ENCODE measurements at places on chromosomes 12 and 14. TPM values are rescaled to one million over a fixed set of nuclear protein-coding genes. Genes with fewer than 3 reads are reported as not detected.
A peak's percentile ranks its signal among the peaks of the same experiment; 100 is the strongest.

DNA sequence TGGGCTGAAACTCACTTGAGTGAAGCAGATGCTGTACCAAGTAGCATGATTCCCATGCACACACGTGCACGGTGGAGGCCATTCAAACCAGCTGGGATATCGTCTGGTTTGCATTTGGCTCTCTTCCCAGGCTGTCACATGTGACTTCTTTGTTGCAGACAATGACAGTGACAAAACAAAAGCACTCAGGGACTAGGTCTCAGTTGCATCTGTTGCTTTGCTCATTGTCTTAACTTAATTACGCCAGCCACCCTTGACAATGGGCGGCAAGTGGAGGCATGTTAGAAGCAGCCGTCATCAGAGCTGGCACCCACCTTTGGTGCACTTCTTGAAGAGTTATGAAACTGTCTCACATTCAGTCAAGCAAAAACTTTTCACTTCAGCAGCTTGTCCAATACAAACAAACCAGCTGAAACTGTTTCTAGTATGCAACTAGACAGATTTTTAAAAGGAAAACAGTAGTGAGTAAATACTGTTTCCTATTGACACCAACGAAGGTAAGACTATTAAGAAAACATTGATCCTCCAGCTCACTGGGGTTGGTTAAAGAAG lies 74.3 kb downstream of the IGF1 start:
- H3K4me1 ChIP-seq, result peaks cover 5% of the 10 kb centered on the region
- no peak overlapping the region for H3K27ac ChIP-seq
- no peak overlapping the region for H3K4me3 ChIP-seq
- H3K36me3 ChIP-seq, result no peaks in the 10 kb centered on the region
- no peaks in the 10 kb centered on the region for H3K27me3 ChIP-seq

- H3K36me3 ChIP-seq, result no peaks in the 10 kb centered on the region
- no peak for DNase-seq
- H3K4me3 ChIP-seq, result no peak overlapping the region
- no peak overlapping the region for H3K27ac ChIP-seq
Measured at GRCh38 chr14:61152851-61153364, 128.2 kb downstream of the TMEM30B start.

DNA sequence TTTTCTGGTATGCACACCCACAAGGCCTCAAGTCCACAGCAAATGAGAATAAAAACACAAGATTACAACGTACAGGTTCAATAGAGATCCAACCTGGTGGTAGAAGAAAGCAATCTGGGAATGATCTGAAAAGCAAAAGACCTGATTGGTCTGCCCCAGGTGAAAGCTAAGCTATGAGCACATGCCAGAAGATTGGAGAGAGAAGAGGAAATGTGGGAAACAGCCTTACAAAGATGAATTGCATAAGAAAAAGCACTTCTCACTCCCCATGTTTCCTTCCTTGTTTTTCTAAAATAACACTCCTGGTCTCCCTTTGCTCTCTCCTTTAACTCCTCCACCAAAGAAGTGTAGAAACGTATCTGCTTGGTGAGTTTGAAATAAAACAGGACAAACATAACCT lies 77.3 kb upstream of the ANO6 start:
- H3K4me3 ChIP-seq, result no peak overlapping the region
- DNase-seq, result no peak
- H3K27me3 ChIP-seq, result no peaks in the 10 kb centered on the region
- H3K4me1 ChIP-seq, result no peaks in the 10 kb centered on the region

GRCh38 chr14:67515386-67516079 lies 17.6 kb upstream of the PLEKHH1 start:
- no peaks in the 10 kb centered on the region for H3K27me3 ChIP-seq
- no peak overlapping the region for H3K27ac ChIP-seq
- no peaks in the 10 kb centered on the region for H3K36me3 ChIP-seq
- DNase-seq, result no peak

DNA sequence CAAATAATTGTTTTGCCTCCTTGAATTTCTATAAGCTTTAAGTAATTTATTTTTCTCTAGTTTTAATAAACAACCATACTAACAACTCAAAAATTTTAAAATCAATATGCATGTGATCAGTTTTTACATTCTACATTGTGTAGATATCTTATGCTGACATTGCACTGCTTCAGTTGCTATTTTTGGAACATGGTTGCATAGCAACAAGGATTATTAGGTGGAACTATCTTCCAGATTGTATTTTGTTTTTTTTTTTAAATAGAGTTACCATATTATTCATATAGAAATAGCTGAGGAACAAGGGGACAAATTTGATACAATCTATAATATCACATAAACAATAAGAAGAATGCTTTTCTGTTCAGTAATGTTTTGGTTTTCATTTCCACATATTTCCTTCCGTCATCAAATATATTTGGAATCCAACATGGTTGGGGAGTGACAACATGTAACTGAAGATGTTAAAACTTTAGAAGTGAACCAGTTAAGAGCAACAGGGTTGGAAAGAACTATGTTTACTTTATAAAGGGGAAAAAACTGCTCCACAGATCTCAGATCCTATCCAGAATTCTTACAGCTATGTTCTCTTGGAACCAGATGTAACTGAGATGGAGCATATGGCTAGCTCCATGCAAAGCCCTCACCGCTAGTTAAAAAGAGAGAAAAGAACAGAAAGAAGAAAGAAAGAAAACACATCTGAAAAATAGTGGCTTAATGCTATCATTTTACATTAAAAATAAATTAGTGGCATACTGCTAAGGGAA lies 235.5 kb downstream of the NELL2 start:
- no peaks in the 10 kb centered on the region for H3K36me3 ChIP-seq
- H3K27ac ChIP-seq, result no peak overlapping the region
- H3K4me1 ChIP-seq, result no peaks in the 10 kb centered on the region
- DNase-seq, result no peak
- H3K27me3 ChIP-seq, result no peaks in the 10 kb centered on the region
- no peak overlapping the region for H3K4me3 ChIP-seq

DNA sequence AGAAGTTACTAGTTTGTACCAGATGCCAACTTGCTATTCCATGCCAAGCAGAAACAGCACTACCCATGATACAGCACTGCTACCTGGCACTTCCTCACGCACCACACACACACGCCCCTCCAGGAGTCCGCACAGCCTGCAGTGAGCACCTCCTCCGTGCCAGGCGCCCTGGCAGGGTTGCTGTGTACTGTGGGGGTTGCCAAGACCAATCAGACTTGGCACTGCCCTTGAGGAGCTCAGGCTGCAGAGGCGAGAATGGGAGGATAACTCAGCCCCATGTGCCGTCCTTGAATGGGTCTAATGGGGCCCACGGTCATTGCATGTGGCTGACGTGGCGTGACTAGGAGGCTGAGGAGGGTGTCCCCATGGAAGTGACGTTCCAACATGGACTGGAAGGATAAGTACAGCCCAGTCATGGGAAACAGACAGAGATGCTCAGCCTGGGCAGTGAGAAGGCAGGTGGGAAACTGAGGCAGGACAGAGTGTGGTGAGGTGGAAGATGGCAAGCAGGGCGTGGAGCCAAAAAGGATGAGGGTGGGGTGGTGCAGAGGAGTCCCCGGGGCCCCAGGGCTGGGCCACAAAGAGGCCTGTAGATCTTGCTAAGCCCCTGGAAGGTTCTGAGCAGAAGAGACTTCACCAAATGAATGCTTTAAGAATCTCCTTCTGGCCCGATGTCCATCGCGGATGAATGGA lies 65.3 kb upstream of the C14orf180 start:
- H3K36me3 ChIP-seq, result no peaks in the 10 kb centered on the region
- DNase-seq, result no peak
- no peak overlapping the region for H3K4me3 ChIP-seq
- no peaks in the 10 kb centered on the region for H3K4me1 ChIP-seq
- no peaks in the 10 kb centered on the region for H3K27me3 ChIP-seq

DNA sequence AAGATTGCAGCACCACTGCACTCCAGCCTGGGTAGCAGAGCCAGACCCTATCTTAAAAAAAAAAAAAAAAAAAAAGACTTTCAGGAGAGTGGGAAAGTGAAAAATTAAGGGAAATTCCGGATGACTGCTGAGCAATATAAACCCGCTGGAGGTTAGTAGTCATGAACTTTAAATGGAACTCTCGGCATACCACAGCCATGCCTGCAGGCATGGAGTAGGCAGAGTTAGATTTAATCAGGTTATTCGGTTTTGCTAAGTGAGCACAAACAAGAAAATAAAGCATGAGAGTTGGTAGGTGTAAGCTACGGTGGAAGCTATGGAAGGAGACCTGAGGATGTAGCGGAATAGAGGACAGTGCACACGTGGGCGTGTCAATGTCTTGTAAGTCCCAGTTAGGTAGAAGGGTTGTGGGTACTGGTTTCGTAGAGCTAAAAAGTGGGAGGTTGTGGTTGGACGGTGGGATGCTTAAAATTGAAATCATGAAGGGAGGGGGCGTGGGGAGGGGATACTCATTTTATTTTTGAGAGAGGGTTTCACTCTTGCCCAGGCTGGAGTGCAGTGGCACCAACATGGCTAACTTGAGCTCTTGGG lies 11.8 kb upstream of the TUBA1C start:
- no peak overlapping the region for H3K4me3 ChIP-seq
- H3K27ac ChIP-seq, result no peak overlapping the region
- no peaks in the 10 kb centered on the region for H3K4me1 ChIP-seq
- no peaks in the 10 kb centered on the region for H3K27me3 ChIP-seq

ITGA7 gene
- 2.8 TPM for total RNA-seq

DNA sequence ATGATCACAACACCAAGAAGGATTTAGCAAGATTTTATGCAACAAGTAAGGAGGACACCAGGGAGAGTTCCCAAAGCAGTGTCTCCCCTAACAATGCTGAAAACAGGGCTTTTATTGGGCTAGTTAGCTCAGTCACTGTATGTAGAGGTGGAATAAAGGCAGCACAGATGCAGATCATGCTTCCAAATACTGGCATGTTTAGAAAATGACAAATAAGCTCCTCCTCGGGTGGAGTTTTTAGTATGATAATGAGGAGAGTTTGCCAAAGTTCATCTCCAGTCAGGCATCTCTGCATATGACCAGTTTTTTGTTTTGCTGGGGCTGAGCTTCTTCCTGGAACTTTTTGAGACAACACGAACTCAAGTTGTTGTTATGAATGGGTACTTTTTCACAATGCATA lies 4.4 kb upstream of the AVPR1A start:
- no peak for DNase-seq
- no peaks in the 10 kb centered on the region for H3K4me1 ChIP-seq
- no peak overlapping the region for H3K4me3 ChIP-seq
- no peak overlapping the region for H3K27ac ChIP-seq
- peaks cover 8% of the 10 kb centered on the region for H3K27me3 ChIP-seq

DNA sequence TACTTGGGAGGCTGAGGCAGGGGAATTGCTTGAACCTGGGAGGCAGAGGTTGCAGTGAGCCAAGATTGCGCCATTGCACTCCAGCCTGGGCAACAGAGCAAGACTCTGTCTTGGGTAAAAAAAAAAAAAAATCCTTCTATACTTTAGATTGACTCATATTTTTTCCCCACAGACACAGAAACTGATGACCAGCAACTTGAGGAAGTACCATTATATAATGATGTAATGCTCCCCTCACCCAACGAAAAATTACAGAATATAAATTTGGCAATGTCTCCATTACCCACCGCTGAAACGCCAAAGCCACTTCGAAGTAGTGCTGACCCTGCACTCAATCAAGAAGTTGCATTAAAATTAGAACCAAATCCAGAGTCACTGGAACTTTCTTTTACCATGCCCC lies 24.3 kb upstream of the SNAPC1 start:
- H3K27me3 ChIP-seq, result no peaks in the 10 kb centered on the region
- no peak overlapping the region for H3K27ac ChIP-seq
- peaks cover 43% of the 10 kb centered on the region for H3K36me3 ChIP-seq
- H3K4me3 ChIP-seq, result no peak overlapping the region
- no peak for DNase-seq

E2F7 gene
- total RNA-seq, result 26.1 TPM

- DNase-seq, result no peak
- H3K36me3 ChIP-seq, result no peaks in the 10 kb centered on the region
- peak overlapping the region; percentile 72 for H3K27ac ChIP-seq
- H3K27me3 ChIP-seq, result no peaks in the 10 kb centered on the region
Measured at GRCh38 chr14:60183138-60183537, 17.9 kb upstream of the DHRS7 start.

- no peak overlapping the region for H3K4me3 ChIP-seq
- no peaks in the 10 kb centered on the region for H3K4me1 ChIP-seq
- H3K27ac ChIP-seq, result no peak overlapping the region
- H3K36me3 ChIP-seq, result no peaks in the 10 kb centered on the region
Measured at GRCh38 chr14:103552011-103552845, 10.2 kb downstream of the BAG5 start.

- no peak overlapping the region for H3K4me3 ChIP-seq
- H3K27me3 ChIP-seq, result peaks cover 4% of the 10 kb centered on the region
- no peak for DNase-seq
- no peaks in the 10 kb centered on the region for H3K36me3 ChIP-seq
- H3K4me1 ChIP-seq, result no peaks in the 10 kb centered on the region
Measured at GRCh38 chr12:116614194-116614915, 55.2 kb downstream of the MAP1LC3B2 start.

CD69 gene
- total RNA-seq, result 12.4 TPM

- peaks cover 8% of the 10 kb centered on the region for H3K4me1 ChIP-seq
- no peak overlapping the region for H3K4me3 ChIP-seq
- no peaks in the 10 kb centered on the region for H3K36me3 ChIP-seq
- no peaks in the 10 kb centered on the region for H3K27me3 ChIP-seq
Measured at GRCh38 chr12:27627123-27627852, 69.0 kb upstream of the REP15 start.

C12orf54 gene
- 2.6 TPM for total RNA-seq

- H3K27me3 ChIP-seq, result no peaks in the 10 kb centered on the region
- no peak overlapping the region for H3K27ac ChIP-seq
- H3K4me1 ChIP-seq, result no peaks in the 10 kb centered on the region
- no peak for DNase-seq
- H3K4me3 ChIP-seq, result no peak overlapping the region
Measured at GRCh38 chr14:61537563-61538463, 157.5 kb upstream of the HIF1A start.

PELI2 gene
- 0.05 TPM for total RNA-seq

DNA sequence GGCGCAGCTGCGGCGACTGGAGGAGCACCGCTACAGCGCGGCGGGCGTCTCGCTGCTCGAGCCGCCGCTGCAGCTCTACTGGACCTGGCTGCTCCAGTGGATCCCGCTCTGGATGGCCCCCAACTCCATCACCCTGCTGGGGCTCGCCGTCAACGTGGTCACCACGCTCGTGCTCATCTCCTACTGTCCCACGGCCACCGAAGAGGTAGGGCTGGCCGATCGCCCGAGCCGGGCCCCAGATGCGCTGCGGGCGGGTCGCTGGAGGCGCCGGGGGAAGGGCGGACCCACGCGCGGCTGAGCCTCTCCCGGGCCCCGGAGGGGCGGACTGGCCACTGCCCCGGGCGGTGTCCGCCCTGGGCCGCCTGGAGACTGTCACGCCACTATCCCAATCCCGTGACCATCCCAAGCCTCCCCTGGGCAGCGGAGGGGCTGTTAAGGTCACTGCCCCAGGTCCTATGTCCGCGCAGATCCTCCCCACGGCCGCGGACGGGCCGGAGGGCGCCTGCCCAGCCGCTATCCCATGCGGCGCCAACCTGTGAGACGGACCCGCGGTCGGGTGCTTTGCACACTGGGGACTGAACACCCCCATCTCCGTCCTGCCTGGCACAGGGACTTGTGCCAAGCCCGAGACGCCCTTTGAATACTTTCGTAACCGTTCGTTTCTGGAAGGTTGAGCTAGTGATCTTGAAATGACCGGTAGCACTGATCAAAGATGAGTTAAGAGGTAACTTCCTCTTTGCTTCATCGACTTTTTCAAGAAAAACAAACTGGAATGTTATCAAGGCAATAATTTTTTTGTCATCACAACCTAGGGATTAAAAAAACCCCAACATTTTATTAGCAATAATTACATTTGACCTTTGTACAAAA lies 725 bp downstream of the CHPT1 start:
- no peak for DNase-seq
- H3K36me3 ChIP-seq, result no peaks in the 10 kb centered on the region
- H3K4me3 ChIP-seq, result peak overlapping the region; percentile 78
- no peaks in the 10 kb centered on the region for H3K27me3 ChIP-seq
- peak overlapping the region; percentile 33 for H3K27ac ChIP-seq
